Activated T-helper 2 cell treated with anti-CD3 and anti-CD28 coated beads, Interferon-gamma antibody, Interleukin-2, Interleukin-4, amounts not matched to agents 10 μg/mL and 5 μg/mL and 100 μg/mL, durations not matched to agents 14 hours and 24 hours and 36 hours (primary cell): ENCODE measurements at places on chromosomes 11 and 22. TPM values are rescaled to one million over a fixed set of nuclear protein-coding genes. Genes with fewer than 3 reads are reported as not detected.

Gene DMC1
- total RNA-seq, result 10.8 and 13.6 TPM in 2 replicates

Gene TRAPPC4
- total RNA-seq, result 121 and 128 TPM in 2 replicates

Gene PYGM
- 1.9 and 2.0 TPM in 2 replicates for total RNA-seq

Gene AIFM3
- 0.23 and 0.30 TPM in 2 replicates for total RNA-seq

Gene TMEM258
- total RNA-seq, result 187 and 192 TPM in 2 replicates

Gene SCARF2
- total RNA-seq, result 0.55 and 0.62 TPM in 2 replicates

Gene GALNT18
- 5.0 and 5.5 TPM in 2 replicates for total RNA-seq

Gene PRODH
- total RNA-seq, result 0.50 and 0.94 TPM in 2 replicates

Gene MFNG
- 166 and 168 TPM in 2 replicates for total RNA-seq

Gene ADM
- total RNA-seq, result 2.3 and 3.5 TPM in 2 replicates

Gene C11orf42
- not detected in 2 replicates for total RNA-seq

Gene OR52M1
- not detected in 2 replicates for total RNA-seq

Gene PKDREJ
- not detected in 2 replicates for total RNA-seq

Gene TRIM29
- total RNA-seq, result not detected in 2 replicates

Gene SIPA1
- total RNA-seq, result 128 and 135 TPM in 2 replicates

Gene RRP8
- total RNA-seq, result 29.4 and 30.1 TPM in 2 replicates

Gene CREB3L1
- total RNA-seq, result not detected in 2 replicates

Gene GAL3ST1
- total RNA-seq, result not detected in 2 replicates
